ENCODE measurements at places on chromosomes 12 and 14. TPM values are rescaled to one million over a fixed set of nuclear protein-coding genes. Genes with fewer than 3 reads are reported as not detected.

The CLEC14A gene
- total RNA-seq = not detected

The RIPK3 gene
- total RNA-seq = not detected

The CYP27B1 gene
- total RNA-seq = 8.6 TPM

The ASIC1 gene
- total RNA-seq = 6.3 TPM

- no peak for DNase-seq
Observed at GRCh38 chr14:68962681-68963080, 16.4 kb downstream of the ACTN1 start.

GRCh38 chr12:24975425-24975824 lies 26.5 kb upstream of the BCAT1 start:
- DNase-seq = no peak

GRCh38 chr12:67414011-67414715 lies 145.0 kb downstream of the CAND1 start:
- no peak for DNase-seq

The STYK1 gene
- total RNA-seq = 8.6 TPM

DNA sequence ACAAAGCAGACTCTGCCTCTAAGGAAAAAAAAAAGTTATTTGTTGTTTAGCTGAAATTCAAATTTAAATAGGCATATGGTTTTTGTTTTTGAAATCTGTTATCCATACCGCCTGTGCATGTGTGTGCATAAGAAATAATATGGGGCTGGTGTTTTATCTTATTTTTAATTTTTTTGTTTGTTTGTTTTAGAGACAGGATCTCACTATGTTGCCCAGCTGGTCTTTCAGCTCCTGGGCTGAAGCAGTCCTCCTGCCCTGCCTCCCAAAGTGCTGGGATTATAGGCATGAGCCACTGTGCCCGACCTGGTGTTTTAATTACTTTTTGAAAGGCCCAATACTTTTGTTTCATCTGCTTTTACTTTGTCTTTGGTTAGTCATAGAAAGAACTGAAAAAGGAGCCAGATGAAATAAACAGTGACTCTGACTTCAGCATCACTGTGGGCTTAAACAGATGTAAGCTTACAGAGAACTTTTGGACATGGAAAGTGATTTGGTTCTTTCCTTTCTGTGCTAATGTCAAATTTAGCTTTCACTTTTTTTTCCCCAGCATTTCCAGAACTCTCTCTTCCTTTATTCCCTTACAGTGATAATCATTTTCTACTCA lies 37.2 kb downstream of the SUPT16H start:
- no peak for DNase-seq

DNA sequence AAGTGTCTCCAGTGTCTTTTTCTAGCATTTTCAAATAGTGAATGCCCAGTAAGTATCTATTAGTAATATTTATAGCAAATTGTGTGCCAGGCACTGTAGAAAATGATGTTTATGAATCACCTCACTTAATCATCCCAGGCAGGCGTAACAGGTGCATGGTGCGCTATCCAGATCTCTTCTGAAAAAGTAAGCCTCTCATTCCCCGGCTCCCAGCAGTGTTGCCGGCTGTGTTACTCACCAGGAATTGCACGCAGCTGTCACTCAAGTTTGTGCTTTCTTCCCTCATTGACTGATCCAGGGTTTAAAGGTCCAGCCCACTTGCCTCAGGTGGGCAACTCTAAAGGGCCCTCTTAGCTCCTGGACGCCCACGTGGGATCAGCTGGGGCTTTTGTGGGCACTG lies 173.8 kb upstream of the RASSF8 start:
- peak; percentile 43 for DNase-seq

DNA sequence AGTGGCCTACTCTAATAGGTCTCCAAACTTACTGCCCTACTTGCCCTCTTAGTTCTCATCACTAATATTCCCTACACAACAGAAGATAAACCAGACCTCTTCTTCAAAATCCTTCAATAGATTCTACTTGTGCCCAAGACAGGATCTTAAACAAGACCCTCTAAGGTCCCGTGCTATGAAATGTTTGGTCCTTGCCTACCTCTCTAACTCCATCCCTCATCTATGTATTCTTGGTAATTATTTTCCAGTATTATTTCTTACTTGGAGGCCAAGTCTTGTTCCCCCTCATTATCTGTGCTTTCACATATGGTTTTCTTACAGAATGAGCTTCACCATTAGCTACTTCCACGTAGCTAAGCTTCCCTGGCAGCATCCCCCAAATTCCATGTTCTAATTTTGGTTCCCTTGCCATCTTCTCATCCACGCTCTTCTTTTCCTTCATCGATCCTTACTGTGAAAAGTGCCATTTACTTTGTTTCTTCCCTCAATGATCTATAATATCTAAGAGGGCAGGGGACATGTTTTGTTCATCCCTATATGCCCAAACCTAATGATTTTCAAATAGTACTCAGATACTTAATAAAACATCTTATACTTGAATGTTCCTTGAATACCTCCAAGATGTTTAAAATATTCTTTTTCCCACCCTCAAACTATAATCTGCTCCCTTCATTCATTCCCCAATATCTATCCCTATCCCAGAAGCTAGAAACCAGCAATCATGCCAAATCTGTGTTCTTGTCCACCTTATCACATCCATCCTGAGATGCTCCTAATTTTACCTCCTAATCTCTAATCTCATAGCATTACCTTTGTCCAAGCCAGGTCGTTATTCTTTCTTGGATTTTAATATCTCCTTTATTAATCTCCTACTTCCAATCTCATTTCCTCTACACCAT lies 10.1 kb downstream of the HNRNPC start:
- DNase-seq = no peak

DNA sequence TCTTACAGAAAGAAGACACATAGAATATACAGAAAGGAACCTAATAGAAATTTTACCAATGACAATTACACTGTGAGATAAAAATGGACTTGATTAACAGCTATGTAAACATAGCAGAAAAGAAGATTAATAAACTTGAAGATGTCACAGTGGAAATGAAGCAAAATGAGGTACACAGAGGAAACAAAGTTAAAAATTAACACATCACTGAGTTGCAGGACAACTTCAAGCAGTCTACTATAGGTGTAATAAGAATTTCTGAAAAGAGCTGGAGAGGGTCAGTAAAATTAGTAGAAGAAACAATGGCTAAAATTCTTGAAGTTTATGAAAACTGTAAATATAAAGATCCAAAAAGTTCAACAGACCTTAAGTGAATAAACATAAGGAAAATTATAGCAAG lies 738.7 kb downstream of the C12orf50 start:
- DNase-seq = no peak

The ACRBP gene
- 0.77 TPM for total RNA-seq

DNA sequence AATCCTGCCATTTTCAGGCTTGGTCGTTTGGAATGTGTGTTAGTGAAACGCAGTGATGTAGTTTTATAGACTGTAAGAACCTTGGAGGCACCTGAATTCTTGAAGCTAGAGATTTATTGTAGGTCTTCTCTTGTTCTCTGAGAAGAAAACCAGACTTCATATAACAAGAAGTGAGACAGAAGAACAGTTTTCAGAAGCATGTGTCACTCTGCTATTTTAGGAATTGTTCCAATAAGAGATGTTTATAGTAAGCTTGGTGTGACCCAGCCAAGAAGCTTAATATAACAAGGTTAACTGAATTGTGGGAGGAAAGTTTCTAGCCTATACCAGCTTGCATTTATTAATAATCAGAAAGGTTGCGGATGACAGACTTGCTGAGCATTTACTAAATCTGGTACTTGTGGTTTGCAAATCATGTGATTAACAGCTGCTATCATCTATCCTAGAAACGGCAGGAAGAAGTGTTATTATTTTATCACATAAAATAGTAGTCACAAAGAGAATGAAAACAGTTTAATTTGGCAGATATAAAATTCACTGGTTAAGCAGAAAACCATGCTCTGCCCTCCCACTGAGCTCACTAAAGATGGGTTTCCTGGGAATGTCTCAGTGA lies 49.2 kb upstream of the BCAT1 start:
- no peak for DNase-seq

DNA sequence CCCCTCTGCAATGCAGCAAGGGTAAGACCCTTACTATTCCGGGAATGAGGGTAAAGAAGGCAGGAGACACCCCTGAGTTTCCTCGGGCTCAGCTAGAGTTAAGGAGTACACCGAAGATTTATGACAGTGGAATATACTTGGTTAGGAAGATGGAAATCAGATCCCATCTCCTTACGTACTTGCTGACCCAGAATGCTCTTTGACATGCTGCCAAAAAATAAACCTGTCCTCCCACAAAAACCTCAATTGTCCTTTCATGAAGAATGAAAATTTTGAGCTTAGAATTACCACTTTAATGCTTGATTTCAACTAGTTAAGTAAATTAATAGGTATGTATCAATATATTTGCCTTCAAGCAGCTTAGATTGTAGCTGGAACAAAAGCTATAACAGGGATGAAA lies 99.5 kb downstream of the PRIMA1 start:
- no peak for DNase-seq

DNA sequence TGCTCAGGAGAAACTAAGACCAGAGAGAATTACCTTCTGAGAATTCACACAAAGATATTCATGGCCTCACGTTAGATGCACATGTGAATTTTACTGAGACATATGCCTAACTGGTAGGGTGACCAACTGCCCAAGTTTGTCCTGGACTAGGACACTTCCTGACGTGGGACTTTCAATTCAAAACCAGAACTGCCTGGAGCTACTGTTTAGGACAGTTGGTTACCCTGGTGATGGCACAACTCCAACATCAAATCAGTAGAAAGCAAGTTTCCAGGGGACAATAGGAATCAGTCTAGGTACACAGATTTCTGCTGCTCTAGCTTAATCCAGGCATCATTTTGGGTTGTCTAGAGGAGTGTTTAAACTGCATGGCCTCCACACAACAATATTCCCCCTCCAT lies 178.7 kb downstream of the GXYLT1 start:
- DNase-seq = peak; percentile 47

The CISTR gene
- total RNA-seq = not detected
